ENCODE measurements at places on chromosomes 6 and 20.
A peak's percentile ranks its signal among the peaks of the same experiment; 100 is the strongest.

DNA sequence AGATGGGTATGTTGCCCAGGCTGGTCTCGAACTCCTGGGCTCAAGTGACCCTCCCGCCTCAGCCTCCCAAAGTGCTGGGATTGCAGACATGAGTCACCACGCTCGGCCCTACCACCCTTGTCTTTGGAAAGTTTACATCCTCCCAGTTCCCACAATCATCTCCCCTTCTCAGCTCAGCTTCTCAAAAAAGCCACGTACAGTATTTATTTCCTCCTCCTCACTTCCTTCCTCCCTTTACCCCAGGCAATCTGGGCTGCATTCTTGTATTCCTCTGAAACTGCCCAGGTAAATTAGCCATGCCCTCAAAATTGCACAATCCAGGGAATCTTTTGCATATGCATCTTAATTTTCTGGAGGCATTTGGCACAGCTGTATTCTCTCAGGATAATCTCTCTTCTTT lies 7.4 kb upstream of the SLC23A2 start:
- no peak for DNase-seq

- DNase-seq = no peak
Measured at GRCh38 chr6:53898026-53898795, 103.4 kb downstream of the LRRC1 start.

- DNase-seq = peak; percentile 74
Measured at GRCh38 chr6:70706491-70707123, 38.9 kb downstream of the SMAP1 start.

DNA sequence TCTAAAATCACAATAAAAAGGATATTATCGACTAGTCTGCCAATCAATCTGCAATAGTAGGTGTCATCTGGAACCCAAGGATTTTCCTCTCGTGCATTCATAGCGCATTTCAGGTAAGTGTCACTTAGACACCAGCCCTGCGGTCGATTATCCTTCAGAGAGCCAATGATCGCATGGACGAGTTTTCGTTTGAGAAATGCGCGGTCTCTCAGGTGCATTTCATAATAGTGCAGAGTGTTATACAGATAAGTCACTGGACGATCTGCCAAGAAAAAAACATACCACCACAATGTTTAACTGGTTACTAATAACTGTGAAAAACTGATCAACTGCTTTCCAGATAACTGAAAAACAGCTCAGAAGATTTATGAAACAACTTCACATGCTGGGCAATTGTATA lies 21.0 kb downstream of the ARG1 start:
- no peak for DNase-seq

DNA sequence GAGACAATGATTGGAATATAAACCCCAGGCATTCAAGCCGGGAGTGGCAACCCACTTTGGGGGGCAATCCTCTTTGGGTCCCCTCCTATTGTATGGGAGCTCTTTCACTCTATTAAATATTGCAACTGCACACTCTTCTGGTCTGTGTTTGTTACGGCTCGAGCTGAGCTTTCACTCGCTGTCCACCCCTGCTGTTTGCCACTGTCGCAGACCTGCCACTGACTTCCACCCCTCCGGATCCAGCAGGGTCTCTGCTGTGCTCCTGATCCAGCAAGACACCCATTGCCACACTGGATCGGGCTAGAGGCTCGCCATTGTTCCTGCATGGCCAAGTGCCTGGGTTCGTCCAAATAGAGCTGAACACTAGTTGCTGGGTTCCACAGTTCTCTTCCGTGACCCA lies 222.8 kb upstream of the MANEA start:
- DNase-seq = no peak

- no peak for DNase-seq
Measured at GRCh38 chr20:44183282-44183681, 3.7 kb downstream of the JPH2 start.

DNA sequence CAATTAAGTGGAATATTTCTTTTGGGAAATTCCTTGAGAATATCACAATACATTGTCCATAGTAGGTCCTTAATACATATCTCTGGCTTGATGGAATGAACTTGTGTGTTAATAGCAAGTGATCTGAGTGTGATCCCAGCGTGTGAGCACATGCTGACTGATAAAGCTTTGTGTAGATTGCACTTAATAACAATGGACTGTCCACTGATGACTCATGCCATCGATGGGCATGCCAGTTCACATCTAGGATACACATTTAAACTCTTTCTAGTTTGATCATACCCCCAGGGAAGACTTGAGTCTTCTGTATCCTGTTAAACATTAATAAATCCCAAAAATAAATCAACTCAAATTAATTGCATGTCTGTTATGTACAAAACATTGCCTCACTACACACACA lies 454.3 kb upstream of the SPTLC3 start:
- no peak for DNase-seq

- DNase-seq = no peak
Measured at GRCh38 chr6:154499855-154500589, 10.5 kb downstream of the CNKSR3 start.

DNA sequence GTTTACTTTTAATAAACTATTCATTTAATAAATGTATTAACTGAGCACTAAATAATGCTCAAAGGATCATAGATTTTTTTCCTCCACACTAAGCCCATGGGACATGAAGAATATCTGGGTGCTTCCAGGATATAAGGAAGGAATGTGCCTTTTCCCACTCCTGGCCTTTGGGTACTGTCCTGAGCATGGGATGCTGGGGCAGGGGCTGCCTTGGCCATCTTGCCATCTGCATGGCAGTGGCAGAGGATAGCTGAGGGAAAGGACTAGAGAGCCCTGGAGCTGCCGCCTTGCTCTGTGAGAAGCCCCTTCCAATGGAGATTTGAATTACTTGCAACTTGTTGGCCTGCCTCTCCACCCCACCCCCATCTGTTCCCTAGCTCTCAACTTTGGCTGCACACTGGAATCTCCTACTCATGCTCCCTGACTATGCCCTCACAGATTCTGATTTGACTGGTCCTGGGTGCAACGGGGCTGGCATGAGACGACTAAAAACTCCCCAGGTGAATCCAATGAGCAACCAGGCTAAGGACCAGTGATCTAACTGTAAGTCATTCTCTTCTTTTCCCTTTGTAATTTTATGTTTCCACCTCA lies 15.6 kb downstream of the DDRGK1 start:
- no peak for DNase-seq

DNA sequence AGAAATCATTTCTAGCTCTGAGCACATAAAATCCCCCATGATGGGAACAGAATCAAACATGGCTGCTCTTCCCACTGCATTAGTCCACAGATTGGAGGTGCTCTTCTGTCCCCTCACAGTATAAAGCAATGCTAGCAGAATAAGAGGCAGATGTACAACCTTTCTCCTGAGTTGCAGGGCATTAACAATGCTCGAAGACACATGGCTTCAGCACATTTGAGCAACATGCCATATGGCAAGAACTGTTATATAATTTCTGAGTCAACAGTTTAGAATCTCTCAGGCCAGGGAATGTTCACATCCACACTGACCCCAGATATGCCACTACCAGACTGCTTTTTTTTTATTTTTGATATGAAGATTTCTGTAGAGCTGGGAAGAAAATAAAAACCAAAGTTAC lies 119.6 kb downstream of the KIF13A start:
- peak; percentile 74 for DNase-seq

DNA sequence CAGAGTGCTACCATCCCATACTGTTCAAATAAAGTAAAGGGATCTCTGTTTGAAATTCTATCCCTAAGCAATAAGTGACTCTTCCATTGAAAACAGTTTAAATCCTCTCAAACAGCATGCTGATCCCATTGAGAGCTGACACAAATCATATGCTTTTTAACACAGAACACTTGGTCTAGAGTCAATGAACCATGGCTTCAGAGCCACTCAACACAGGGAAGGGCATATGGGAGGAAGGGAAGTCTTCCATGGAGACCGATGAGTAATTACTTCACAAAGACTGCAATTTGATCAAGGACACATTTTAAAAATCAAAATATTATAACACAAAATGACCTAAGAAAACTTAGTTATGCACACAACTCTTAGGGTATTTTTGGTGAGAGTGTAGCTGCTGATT lies 1073.0 kb upstream of the MAP3K7 start:
- peak; percentile 34 for DNase-seq

- DNase-seq = no peak
Measured at GRCh38 chr6:37990762-37991525, 171.4 kb downstream of the ZFAND3 start.

DNA sequence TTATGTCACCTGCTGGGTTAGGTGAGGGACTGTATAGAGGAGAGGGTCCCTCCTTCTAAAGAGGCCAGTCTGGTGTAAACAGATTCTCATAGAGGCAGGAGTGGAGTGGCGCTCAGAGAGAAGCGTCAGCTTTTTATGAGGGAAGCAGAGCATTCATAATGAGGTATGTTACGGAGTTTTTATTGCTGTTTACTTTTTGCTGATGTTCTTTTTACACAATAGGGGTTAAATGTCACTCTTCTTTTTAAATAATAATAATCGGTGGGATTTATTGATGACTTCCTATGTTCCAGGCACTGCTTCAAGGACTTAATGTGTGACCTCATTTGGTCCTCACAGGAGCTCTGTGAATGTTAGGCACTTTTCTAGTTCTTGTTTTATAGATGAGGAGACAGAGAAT lies 79.9 kb downstream of the L3MBTL3 start:
- DNase-seq = no peak

DNA sequence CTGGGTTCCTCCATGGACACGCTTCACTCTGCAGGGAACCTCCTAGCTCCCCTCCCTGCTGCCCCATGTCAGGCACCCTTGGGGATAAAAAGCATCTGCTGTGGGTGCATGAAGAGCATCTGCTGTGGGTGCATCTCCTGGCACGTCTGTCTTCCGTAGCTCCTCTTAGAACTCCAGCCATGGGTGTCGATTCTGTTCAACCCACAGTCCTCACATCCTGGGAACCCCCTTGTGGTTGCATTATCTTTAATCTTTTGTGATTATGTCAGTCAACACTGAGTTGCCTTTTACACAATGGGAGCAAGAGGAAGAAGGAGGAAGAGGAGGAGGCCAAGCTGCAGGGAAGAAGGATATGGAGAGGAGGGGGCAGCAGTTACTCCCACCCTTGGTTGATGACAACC lies 24.1 kb upstream of the CCR6 start:
- DNase-seq = no peak

DNA sequence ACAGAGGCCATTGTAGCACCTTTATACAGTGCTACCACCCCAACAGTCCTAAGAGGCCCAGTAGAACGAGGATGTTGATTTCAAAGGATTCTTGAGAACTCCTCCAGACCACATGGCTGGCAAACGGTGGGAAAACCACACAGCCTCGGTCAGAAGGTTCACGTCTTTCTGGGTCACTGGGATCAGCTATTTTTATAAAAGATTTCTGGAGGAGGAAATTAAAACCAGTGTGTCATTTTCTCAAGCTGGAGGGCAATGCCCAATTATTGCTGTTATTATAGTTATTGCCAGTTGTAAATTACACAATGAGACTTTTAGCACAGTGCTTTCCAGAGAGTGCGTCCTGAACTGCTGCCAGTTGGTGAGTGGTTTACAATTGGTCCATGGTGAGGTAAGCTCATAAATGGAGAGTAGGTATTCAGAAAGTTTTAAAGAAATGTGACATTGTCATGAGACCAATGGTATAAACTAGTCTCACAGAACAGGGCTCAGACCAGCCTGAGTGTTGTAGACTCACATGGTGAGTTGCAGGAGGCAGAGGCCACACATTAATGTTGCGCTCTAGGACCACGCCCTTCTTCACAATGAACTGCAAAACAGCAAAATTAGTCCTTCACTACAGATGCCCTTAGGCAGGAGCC lies 8.4 kb upstream of the PPP1R14C start:
- no peak for DNase-seq

DNA sequence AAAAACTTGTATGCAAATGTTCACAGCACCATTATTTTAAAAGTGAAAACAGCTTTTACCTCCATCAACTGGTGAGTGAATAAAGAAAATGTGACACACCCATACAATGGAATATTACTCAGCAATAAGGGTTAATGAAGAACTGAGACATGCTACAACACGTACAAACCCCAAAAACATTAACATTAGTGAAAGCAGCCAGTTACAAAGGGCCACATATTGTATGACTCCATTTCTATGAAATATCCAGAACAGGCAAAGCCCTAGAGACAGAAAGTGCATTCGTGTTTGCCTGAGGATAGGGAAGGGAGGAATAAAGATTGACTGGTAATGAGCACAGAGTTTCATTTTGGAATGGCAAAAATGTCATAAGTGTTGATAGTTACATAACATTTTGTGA lies 21.5 kb downstream of the EPM2A start:
- DNase-seq = no peak

DNA sequence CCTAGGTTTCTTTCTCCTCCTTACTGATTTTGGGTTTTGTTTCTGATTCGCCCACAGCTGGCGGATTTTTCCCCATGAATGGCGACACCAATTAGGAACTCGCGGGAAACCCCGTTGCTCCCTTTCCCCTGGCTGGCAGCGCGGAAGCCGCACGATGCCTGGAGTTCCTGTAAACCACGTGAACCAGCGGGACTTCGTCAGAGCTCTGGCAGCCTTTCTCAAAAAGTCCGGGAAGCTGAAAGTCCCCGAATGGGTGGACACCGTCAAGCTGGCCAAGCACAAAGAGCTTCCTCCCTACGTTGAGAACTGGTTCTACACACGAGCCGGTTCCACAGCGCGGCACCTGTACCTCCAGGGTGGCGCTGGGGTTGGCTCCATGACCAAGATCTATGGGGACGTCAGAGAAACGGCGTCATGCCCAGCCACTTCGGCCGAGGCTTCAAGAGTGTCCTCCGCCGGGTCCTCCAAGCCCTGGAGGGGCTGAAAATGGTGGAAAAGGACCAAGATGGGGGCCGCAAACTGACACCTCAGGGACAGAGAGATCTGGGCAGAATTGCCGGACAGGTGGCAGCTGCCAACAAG lies 3.2 kb upstream of the SEC23B start:
- no peak for DNase-seq

- DNase-seq = no peak
Measured at GRCh38 chr6:132253211-132253610, 148.1 kb downstream of the MOXD1 start.

GRCh38 chr6:2249126-2249525 lies 3.7 kb upstream of the GMDS start:
- no peak for DNase-seq

GRCh38 chr20:18790787-18791186 lies 22.8 kb upstream of the SCP2D1 start:
- no peak for DNase-seq

Measured in NCI-H1694 (cell line).